HEK293T (cell line): ENCODE measurements at places on chromosomes 1 and 21.

GRCh38 chr1:200316148-200316803, 93.6 kb downstream of the ZNF281 start:
- peak; percentile 41 for DNase-seq

DNA sequence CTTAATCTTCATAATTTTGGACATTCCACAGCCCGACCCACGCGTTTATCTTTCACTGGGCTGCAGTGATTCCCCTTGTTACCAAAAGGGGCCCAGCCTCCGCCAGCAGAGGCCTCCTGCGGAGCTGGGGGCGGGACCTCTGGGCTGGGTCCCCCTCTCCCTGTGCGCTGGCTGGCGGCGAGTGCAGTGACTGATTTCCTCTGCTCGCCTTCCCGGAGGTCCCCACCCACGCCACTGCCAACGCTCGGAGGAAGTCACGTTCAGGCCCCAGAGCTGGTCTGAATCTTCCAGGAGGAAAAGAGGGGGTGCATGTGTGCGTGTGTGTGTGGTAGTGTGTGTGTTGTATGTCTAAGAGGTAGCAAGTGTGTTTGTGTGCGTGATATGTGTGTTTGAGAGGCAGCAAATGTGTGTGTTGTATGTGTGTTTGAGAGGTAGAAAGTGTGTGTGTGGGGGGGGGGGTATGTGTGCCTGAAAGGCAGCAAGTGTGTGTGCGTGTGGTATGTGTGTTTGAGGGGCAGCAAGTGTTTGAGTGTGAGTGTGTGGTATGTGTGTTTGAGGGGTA, 35.0 kb upstream of the JAK1 start:
- peak; percentile 82 for DNase-seq

DNA sequence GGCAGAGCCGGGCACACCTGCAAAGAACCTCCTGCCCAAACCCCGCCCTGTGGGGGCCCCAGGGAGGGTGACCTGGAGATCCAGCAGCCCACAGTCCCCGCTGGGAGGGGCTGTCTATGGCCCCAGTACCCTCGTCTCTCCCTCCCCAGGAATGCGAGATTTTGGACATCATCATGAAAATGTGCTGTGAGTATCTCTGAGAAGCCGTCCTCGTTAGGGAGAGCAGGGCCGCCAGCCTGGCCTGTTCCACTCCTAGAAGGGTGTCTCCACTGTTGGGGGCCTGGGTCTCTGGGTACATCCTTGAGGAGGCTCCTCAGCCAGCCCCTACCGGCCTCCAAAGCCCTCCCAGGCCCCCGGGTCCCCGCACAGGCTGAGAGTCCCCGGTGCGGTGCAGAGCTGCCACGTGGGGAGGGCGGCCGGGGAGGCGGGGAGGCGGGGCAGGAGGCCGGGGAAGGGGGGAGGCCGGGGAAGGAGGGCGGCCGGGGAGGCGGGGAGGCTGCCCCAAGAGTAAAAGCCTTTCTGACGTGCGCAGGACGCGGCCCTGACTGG, 18.7 kb downstream of the COL6A1 start:
- no peak for DNase-seq

DNA sequence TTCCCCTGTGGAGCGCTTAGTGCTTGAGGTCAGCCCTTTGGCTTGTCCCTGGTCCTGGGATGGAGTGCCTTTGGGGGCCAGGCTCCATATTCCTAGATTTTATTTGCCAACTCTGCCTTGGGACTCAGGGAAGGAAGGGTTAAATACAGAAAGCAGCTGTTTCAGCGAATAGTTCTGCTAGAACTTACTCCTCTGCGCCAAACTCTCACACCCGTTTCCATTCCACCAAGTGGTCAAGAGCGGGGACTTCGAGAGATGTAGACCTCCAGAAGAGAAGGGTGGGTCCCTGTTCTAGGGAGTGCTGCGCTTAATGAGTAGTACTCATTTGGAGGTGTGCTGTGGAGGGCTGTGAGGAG, 704 bp upstream of the TOMM40L start:
- peak; percentile 32 for DNase-seq

DNA sequence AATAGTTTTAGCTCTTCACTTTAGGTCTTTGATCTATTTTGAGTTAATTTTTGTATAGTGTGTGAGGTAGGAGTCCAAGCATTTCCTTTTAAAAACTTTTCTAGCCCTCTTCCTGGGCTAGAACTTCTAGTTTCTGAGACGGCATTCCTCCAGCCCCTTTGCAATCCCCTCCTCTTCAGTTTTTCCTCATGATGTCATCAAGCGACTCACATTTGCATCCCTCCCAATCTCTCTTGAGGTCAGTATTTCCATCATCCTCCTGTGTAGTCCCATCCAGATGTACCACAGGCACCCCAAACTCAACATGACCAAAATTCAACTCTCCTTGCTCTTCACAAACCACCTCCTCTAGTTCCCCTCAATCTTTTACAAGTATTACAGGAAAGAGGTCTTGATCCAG, 10.7 kb downstream of the HMGN2 start:
- no peak for DNase-seq

DNA sequence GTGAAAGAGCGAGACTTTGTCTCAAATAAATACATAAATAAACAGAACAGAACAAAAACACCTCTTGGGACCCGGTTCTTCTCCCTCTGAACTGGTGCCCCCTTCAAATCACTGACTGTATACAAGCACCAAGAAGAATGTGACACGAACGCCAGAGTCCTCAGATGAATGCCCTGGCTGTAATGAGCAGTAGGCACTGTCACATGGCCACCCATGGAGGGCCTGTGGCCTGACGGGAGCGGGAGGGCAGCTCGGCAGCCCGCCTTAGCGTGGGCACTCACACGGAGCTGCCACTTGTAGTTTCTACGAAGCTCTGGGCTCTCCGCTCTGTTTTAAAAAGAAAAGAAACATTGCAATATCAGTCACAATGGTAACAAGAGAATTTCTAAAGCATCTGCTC, 146.0 kb downstream of the PEX14 start:
- no peak for DNase-seq

GRCh38 chr1:91697861-91698260, 188.1 kb downstream of the TGFBR3 start:
- DNase-seq = no peak

DNA sequence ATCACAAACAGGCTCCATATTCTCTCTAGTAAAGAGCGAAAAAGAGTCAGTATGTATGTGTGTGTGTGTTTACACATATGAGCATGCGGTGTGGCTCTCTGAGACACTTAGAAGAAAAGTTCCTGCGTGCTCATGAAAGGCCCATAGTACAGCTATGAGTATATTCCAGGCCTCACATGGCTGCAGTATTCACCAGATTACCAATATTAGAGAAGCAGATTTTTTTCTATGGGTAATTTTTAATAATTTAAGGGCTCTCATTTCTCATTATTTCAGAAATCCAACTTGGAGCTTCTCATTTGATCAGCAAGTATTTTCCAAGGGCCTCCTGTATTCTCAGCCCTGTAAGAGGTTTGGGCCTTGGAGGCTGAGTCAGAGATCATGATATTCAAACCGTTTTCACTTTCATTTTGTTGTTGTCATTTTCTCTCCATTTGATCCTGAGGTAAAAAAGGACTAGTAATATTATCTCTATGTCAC, 232.9 kb upstream of the SGIP1 start:
- DNase-seq = no peak
